Upper lobe of right lung (tissue), 1 donor: ENCODE measurements at places on chromosomes 1 and 21. TPM values are rescaled to one million over a fixed set of nuclear protein-coding genes. Genes with fewer than 3 reads are reported as not detected.

DNA sequence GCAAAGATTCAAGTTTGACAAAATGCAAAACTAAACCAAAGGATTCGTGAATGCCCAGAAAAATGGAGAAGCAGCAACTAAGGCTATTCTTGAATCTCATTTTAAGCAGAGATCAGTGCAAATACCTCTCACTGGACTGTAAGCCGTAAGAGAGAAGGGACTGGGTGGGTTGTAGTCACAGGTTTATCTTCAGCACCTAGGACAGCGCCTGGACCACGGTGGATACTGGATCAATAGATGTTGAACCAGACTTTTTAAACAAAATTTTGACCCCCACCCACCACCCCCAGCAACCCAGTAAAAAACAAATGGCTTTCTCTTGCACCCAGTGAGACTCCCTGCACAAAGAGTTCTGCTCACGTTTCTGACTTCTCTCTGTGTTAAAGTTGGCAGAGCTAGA, 347.1 kb downstream of the AJAP1 start:
- H3K4me3 ChIP-seq: no peak overlapping the region
- DNase-seq: no peak
- peaks cover 4% of the 10 kb centered on the region for H3K27me3 ChIP-seq
- no peaks in the 10 kb centered on the region for H3K36me3 ChIP-seq
- no peaks in the 10 kb centered on the region for H3K4me1 ChIP-seq

GRCh38 chr1:56509713-56510641, 69.4 kb downstream of the PLPP3 start:
- no peaks in the 10 kb centered on the region for H3K27me3 ChIP-seq
- peaks cover 74% of the 10 kb centered on the region for H3K36me3 ChIP-seq
- peak overlapping the region; percentile 47 for H3K27ac ChIP-seq
- H3K4me3 ChIP-seq: no peak overlapping the region

The UBE2U gene
- total RNA-seq: not detected

DNA sequence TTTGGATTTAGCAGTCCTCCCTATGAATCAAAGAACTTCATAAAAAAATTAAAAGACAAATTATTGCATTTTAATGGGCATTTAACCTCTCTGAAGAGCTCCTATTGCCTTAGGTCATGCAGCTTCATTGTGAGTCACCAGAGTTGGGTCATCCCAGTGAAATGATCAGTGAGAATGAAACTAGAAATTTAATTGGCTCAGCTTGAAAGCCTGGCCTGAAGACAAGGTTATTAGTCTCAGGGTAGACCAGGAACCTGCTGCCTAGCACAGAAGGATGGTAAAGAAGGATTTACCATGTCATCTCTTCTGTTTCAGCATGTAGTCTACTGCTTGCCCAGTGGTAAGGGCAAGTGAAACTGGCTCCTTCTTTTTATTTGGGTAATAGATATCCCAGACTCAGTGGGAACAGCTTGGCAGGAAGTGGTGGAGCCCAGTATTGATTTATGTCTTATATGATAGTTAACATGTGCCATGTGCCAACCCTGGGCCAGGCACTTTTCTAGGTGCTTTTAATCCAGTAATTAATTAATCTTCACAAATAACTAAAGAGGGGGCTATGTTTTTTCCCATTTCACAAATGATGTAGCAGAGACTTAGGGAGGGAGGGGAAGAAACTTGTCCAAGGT, 23.6 kb downstream of the LAMC2 start:
- no peak overlapping the region for H3K4me3 ChIP-seq
- H3K4me1 ChIP-seq: no peaks in the 10 kb centered on the region
- H3K36me3 ChIP-seq: no peaks in the 10 kb centered on the region
- no peak overlapping the region for H3K27ac ChIP-seq
- no peak for DNase-seq

The SIPA1L2 gene
- total RNA-seq: 38.3 TPM

- H3K27ac ChIP-seq: no peak overlapping the region
- H3K4me3 ChIP-seq: peak overlapping the region; percentile 76
- H3K4me1 ChIP-seq: peaks cover 9% of the 10 kb centered on the region
- DNase-seq: peak; percentile 51
- H3K36me3 ChIP-seq: no peaks in the 10 kb centered on the region
These were observed 2.7 kb upstream of the NPHP4 start for GRCh38 chr1:5994713-5995621.

GRCh38 chr21:29647353-29647781, 292.4 kb downstream of the GRIK1 start:
- DNase-seq: no peak
- H3K4me3 ChIP-seq: no peak overlapping the region
- H3K27ac ChIP-seq: no peak overlapping the region
- no peaks in the 10 kb centered on the region for H3K36me3 ChIP-seq

The KRTAP21-2 gene
- not detected for total RNA-seq

GRCh38 chr1:69845655-69846054, 277.9 kb downstream of the LRRC7 start:
- DNase-seq: no peak
- H3K4me3 ChIP-seq: no peak overlapping the region
- H3K36me3 ChIP-seq: no peaks in the 10 kb centered on the region
- no peak overlapping the region for H3K27ac ChIP-seq

The HSD11B1 gene
- total RNA-seq: 16.9 TPM

The EPHA8 gene
- total RNA-seq: not detected

The MPL gene
- total RNA-seq: 0.61 TPM

DNA sequence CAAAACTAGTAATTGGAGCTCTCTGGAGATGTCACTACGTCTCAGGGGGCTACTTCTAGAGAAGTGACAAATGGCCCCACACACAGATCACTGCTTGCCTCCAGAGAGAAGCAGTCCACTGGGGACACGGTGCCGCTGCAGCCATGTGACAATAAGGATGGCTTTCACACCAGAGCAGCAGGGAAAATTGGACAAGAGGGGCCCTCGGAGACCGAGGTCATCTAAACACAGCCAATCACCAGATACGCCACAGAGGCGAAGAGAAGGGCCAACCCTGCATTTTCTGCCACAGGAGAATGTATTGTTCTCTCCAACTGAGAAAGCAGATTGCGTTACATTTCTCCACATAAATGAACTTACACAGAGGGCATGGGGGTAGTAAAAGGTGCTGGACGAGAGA, 51.2 kb upstream of the TIAM1 start:
- H3K4me3 ChIP-seq: no peak overlapping the region
- no peak for DNase-seq
- H3K27me3 ChIP-seq: no peaks in the 10 kb centered on the region
- H3K27ac ChIP-seq: no peak overlapping the region

DNA sequence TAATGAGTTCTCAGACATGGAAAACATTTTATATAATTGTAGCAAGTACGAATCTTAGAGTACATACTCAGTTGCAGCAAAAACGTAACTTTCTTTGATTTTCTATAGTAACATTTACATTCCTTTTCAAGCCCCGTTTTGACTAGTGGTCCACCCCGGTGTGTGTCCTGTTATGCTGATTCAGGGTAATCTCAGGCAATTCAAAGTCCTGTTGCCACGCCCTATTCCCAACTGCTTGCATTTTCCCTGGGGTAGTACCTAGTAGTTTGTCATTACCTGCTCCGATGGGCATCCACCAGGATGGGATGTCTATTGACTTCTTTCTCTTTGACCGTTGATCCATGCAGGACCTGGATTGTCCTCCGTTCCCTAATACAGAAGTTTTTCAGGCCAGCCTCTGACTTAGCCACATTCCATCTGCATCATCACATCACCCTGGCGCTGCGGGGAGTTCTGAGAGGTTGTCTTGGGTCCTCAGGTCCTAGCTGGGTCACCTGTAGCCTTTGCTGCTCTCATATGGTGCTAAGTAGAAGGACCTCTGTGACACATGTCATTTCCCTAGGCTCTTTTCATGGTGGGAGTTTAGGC, 15.0 kb upstream of the FCAMR start:
- no peak for DNase-seq
- H3K4me1 ChIP-seq: no peaks in the 10 kb centered on the region
- no peaks in the 10 kb centered on the region for H3K27me3 ChIP-seq
- no peak overlapping the region for H3K27ac ChIP-seq

The PRRX1 gene
- total RNA-seq: 25.9 TPM

GRCh38 chr1:235012436-235013210, 116.0 kb downstream of the TOMM20 start:
- no peaks in the 10 kb centered on the region for H3K27me3 ChIP-seq
- H3K27ac ChIP-seq: peak overlapping the region; percentile 63
- H3K4me1 ChIP-seq: peaks cover 13% of the 10 kb centered on the region
- DNase-seq: no peak
- H3K4me3 ChIP-seq: no peak overlapping the region

DNA sequence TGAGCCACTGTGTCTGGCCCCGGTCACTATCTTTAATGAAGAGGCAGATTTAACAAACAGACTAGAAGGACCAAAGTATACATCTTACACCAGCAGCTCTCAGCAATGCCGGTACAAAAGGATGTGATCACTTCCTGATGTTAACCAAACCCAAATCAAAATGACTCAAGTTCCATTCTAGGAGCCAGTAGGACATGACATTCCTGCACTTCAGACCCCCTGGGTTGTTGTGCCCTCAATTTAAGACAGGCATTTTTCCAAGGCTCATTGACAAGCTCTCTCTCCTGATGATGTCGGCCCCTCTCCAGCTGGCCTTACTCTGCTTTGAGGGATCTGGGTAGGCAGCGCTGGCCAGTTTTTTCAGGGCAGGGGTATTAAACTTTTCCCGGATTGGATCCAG, 35.1 kb downstream of the YARS1 start:
- no peak overlapping the region for H3K27ac ChIP-seq
- DNase-seq: no peak
- H3K4me3 ChIP-seq: no peak overlapping the region
- no peaks in the 10 kb centered on the region for H3K4me1 ChIP-seq

- peaks cover 23% of the 10 kb centered on the region for H3K4me1 ChIP-seq
- H3K27me3 ChIP-seq: peaks cover 51% of the 10 kb centered on the region
- H3K27ac ChIP-seq: no peak within 1 kb of the TSS
- DNase-seq: peak; percentile 89
These were observed at the start of gene LRRC71 for GRCh38 chr1:156920233-156921052. Gene LRRC71 (plus strand): TSS chr1:156920632. CDS start chr1:156920804, 172 bp downstream.

DNA sequence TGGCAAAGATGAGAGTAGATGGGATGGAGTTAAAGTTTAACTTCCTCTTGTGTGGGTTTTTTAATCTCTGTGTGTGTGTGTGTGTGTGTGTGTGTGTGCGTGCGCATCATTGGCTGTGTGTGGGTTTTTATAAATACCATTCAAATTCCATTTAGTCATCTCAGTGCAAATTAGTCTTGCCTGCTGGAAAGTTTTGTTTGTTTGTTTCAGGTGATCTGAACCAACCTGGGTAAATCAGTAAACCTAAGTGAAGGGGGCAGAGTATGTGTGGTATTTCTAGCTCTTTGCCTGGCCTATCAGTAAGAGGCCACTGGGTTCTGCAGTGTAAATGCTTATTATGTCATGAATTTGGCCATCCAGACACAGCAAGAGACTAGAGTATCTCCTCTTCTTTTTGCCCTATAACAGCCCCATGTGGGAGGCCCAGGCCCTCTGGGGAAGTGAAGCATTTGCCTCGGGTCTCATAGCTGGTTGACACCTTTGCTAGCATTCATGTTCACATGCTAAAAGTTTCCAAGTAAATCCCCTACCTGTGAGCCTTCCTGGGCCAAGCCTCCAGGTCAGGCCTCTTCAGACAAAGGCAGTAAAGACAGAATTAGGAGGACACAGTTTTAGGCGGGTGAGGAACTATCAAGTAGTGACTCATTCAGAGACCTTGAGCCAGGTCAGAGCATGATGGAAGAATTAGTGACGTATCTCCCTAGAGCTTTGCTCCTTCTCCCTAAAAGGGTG, 14.7 kb downstream of the INTS3 start:
- H3K36me3 ChIP-seq: peaks cover 81% of the 10 kb centered on the region
- H3K27ac ChIP-seq: peak overlapping the region; percentile 30
- no peak for DNase-seq
- no peaks in the 10 kb centered on the region for H3K27me3 ChIP-seq

DNA sequence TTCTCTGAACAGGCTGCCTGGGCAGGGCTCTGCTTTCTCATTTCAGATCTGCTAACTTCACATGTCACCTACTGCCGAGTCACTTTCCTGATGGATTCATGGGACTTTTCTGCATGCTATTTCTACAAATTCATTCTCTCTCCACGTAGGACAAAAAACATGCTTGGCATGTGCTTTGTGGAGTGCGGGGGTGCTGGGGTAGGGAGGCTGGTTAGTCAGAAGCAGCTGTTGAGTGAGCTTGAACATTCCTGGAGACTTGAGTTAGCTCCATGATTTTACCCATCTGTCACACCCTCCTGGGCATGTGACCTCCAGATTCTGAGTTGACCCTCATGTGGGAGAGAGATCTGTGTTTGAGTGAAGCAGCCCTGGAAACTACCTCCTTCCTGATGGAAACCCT, 71.4 kb downstream of the UCK2 start:
- peak overlapping the region; percentile 49 for H3K27ac ChIP-seq
- H3K27me3 ChIP-seq: no peaks in the 10 kb centered on the region
- no peaks in the 10 kb centered on the region for H3K36me3 ChIP-seq
- DNase-seq: no peak

DNA sequence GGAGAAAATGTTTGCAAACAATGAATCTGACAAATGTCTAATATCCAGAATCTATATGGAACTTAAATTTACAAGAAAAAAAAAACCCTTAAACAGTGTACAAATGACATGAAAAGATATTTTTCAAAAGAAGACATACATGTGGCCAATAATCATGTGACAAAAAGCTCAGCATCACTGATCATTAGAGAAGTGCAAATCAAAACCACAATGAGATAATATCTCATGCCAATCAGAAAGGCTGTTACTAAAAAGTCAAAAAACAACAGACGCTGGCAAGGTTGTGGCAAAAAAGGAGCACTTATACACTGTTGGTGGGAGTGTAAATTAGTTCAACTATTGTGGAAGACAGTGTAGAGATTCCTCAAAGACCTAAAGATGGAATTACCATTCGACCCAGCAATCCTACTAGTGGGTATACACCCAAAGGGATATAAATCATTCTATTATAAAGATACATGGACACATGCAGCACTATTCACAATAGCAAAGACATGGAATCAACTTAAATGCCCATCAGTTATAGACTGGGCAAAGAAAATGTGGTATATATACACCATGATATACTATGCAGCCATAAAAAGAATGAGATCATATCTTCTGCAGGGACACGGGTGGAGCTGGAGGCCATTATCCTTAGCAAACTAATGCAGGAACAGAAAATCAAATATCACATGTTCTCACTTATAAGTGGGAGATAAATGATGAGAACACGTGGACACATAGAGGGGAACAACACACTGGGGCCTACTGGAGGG, 123.2 kb downstream of the PTPRC start:
- H3K4me3 ChIP-seq: no peak overlapping the region
- H3K27me3 ChIP-seq: no peaks in the 10 kb centered on the region
- no peaks in the 10 kb centered on the region for H3K36me3 ChIP-seq

DNA sequence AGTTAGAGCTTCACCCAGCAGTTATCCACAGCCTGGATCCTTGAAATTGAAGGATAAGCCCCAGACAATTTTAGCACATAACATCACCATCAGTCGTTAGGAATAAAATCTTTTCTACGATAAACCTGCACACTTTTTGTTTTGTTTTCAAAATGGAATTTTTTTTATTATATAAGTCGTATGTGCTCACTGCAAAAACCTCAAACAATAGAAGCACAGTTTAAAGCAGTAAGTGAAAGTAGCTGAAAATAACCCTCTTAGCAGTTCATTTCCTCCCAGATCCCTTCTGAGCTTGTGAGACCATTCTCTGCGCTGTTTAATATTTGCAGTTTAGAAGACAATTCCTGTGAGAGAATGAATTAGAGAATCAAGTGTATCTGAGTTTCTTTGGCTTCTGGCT, 38.3 kb downstream of the ELK4 start:
- H3K4me3 ChIP-seq: no peak overlapping the region
- H3K27ac ChIP-seq: no peak overlapping the region
- peaks cover 10% of the 10 kb centered on the region for H3K4me1 ChIP-seq
- DNase-seq: no peak
- H3K36me3 ChIP-seq: no peaks in the 10 kb centered on the region
